Muscle of leg (tissue), 16 donors: ENCODE measurements at places on chromosomes 2 and 18. TPM values are rescaled to one million over a fixed set of nuclear protein-coding genes. Genes with fewer than 3 reads are reported as not detected.
A peak's percentile ranks its signal among the peaks of the same experiment; 100 is the strongest.

- H3K27me3 ChIP-seq, result peaks cover 6% of the 10 kb centered on the region
- DNase-seq, result peak; percentile 9
- no peaks in the 10 kb centered on the region for H3K36me3 ChIP-seq
- H3K4me1 ChIP-seq, result peaks cover 61% of the 10 kb centered on the region
Measured at GRCh38 chr18:77166523-77166922, 33.9 kb upstream of the MBP start.

GRCh38 chr2:64568836-64569235, 44.7 kb downstream of the AFTPH start:
- no peaks in the 10 kb centered on the region for H3K27me3 ChIP-seq
- no peak overlapping the region for H3K4me3 ChIP-seq
- H3K27ac ChIP-seq, result no peak overlapping the region
- DNase-seq, result no peak
- peaks cover 12% of the 10 kb centered on the region for H3K36me3 ChIP-seq

- no peak overlapping the region for H3K4me3 ChIP-seq
- H3K27me3 ChIP-seq, result no peaks in the 10 kb centered on the region
- peaks cover 28% of the 10 kb centered on the region for H3K36me3 ChIP-seq
- H3K27ac ChIP-seq, result no peak overlapping the region
- no peak for DNase-seq
Measured at GRCh38 chr2:64093341-64093740, 50.9 kb downstream of the PELI1 start.

DNA sequence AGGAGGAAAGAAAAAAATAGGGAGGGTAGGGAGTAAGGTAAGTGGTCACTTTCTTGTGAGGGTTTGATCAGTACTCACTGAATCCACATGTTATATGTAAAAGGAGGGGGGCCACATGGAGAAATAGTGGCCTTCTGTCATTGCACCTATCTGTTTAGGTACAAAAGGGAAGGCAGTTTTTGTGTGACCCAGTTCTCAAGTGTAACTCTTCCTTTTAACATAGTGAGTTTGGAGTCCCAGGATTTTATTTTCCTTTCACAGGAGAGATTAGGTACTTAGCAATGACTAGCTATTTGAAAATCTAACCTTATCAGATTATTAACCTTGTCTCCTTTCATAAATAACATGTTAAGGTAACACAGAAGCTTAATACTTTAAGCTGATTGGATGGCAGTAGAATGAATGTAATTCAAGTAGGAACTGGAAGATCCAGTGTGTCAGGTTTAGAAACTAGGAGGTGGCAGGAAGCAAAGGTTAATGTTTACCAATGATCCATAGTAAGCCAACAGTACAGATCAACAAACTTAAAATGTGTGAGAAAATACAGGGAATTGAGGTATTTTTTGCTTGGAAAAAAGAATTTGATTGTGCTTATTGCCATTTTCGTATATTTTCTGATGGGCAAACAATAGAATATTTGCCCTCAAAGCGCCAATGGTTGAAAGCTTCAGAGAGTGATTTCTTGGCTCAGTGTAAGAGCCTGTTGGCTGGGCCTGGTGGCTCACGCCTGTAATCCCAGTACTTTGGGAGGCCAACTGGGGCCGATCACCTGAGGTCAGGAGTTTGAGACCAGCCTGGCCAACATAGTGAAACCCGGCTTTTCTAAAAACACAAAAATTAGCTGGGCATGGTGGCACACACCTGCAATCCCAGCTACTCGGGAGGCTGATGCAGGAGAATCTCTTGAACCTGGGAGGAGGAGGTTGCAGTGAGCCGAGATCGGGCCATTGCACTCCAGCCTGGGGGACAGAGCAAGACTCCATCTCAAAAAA, 11.3 kb downstream of the HNMT start:
- no peaks in the 10 kb centered on the region for H3K4me1 ChIP-seq
- no peak overlapping the region for H3K27ac ChIP-seq
- DNase-seq, result no peak
- H3K36me3 ChIP-seq, result no peaks in the 10 kb centered on the region
- no peaks in the 10 kb centered on the region for H3K27me3 ChIP-seq

Gene SCN7A
- total RNA-seq, result 57.8 TPM

DNA sequence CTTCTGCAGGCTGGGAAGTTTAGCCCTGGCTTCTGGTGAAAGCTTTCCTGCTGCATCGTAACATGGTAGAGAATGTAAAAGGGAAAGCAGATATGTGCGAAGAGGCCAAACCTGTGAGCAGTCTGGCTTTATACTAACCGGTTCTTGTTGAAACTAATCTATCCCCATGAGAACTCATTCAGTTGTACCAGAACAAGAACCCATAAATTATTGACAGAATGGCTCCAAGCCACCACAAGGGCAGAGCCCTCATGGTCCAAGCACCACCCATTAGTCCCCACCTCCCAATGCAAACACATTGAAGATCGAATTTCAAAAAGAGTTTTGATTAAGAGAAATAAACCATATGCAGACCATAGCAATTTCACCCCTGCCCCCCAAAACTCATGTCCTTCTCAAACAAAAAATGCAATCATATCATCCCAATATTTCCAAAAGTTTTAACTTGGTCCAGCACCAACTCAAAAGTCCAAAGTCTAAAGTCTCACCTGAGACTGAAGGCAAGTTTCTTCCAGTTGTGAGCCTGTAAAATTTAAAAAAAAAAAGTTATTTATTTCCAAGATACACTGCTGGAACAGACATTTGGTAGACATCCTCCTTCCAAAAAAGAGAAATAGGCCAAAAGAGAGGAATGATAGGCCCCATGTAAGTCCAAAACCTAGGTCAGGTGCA, 318.9 kb downstream of the CNTNAP5 start:
- H3K4me3 ChIP-seq, result no peak overlapping the region
- H3K36me3 ChIP-seq, result no peaks in the 10 kb centered on the region
- no peak overlapping the region for H3K27ac ChIP-seq
- H3K27me3 ChIP-seq, result no peaks in the 10 kb centered on the region
- no peaks in the 10 kb centered on the region for H3K4me1 ChIP-seq
- DNase-seq, result no peak

Gene CCDC150
- total RNA-seq, result 4.6 TPM

- no peak for DNase-seq
- no peaks in the 10 kb centered on the region for H3K36me3 ChIP-seq
- no peak overlapping the region for H3K4me3 ChIP-seq
Measured at GRCh38 chr2:196963043-196963442, 36.5 kb upstream of the PGAP1 start.

Gene FBXO36
- 2.8 TPM for total RNA-seq

Gene DES
- total RNA-seq, result 2,854 TPM

Gene GALNT1
- 96.6 TPM for total RNA-seq

Gene GIGYF2
- 49.4 TPM for total RNA-seq

DNA sequence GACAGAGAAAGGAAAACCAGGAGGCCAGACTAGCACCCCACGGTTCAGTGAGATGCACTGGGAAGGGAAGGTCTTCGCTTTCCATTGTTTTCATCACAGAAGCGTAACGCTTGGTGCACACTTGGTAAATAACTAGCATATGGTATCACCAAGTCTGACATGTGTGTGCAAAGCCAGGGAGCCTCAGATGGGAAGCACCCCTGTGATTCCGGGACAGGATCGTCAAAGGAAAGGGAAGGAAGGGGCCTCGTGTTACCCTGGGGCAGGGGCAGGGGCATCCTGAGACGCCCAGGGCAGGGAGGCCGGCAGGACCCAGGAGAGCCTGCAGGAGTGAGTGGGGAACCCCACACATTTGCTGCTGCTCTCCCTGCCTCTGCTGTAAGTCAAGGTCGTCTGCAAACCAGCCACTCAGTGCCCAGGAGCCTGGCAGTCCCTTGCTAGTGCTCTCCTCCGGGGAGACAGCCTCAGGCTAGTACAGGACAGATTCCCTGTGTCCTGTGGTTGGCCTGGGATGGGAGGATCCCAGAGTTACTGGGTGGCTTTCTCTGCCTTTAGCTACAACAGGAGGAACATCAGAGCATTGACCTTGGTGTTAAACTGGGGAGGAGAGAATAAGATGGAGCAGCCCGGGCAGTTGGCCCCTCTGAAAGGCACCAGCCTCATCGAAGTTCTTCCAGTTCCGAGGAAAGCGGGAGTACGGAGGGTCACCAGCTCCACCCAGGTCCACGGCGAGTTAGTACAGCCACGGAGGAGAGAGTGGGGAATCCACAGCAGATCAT, 192.5 kb downstream of the NDUFA10 start:
- peaks cover 31% of the 10 kb centered on the region for H3K4me1 ChIP-seq
- H3K4me3 ChIP-seq, result no peak overlapping the region

DNA sequence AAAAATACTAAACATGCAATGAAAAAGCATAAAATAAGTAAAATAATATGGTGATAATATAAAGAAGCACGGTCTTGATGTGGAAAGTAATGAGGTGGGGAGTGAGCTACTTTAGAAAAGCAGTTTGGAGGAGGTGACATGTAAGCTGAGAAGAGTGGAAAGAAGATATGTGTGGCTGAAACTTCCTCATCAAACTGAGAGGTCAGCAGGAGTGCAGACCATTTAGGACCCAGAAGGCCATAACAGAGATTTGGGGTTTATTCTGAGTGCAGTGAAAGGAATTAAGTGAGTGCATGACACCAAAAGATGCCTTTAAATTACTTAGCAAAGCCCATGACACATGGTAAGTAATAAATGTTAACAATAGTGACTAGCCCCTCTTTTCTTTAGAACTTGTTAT, 24.4 kb upstream of the TMEM182 start:
- H3K27me3 ChIP-seq, result no peaks in the 10 kb centered on the region
- no peak for DNase-seq
- peaks cover 15% of the 10 kb centered on the region for H3K4me1 ChIP-seq

GRCh38 chr2:188279093-188279445, 12.6 kb upstream of the GULP1 start:
- H3K27me3 ChIP-seq, result no peaks in the 10 kb centered on the region
- DNase-seq, result no peak
- no peaks in the 10 kb centered on the region for H3K4me1 ChIP-seq

DNA sequence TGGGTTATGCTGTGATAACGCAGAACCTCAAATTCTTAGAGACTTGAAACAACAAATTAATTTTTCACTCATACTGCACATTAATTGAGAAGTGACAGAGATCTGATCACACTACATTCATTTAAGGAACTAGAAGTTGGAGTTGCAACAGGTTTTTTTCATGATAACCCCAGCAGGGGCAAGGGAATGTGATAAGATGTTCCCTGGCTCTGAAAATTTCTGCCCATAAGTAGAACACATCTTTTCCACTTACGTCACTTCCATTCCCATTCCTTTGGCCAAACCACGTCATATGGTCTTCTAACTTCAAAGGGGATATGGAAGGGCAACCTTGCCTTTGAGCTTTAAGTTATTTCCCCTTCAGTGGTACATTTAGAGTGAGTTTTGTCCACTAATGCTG, 29.7 kb upstream of the PSME4 start:
- H3K27ac ChIP-seq, result no peak overlapping the region
- H3K36me3 ChIP-seq, result no peaks in the 10 kb centered on the region
- H3K4me3 ChIP-seq, result no peak overlapping the region
- no peak for DNase-seq

DNA sequence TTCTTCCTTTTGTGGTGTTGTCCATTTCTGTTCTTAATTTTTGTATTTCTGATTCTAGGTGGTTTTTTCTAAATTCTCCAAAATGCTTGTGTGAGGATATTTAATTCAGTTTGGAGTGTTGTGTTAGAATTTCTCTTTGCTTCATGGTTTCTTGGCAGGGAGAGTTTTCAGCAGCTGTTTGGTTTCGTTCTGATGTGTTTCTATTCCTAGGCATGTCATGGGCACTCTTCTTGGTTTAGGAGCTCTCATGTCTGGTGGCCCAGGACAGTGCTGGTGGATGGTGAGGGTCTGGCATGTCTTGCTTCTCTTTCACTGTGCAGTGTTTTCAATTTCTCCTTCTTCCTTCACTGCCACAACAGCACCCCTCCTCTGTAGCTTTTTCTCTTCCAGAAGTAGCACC, 52.9 kb downstream of the OSBPL6 start:
- peak overlapping the region; percentile 65 for H3K27ac ChIP-seq
- DNase-seq, result peak; percentile 75
- no peaks in the 10 kb centered on the region for H3K36me3 ChIP-seq
- H3K4me3 ChIP-seq, result no peak overlapping the region
- H3K27me3 ChIP-seq, result no peaks in the 10 kb centered on the region

GRCh38 chr2:192546565-192546964, 351.8 kb upstream of the TMEFF2 start:
- H3K27me3 ChIP-seq, result no peaks in the 10 kb centered on the region
- H3K4me1 ChIP-seq, result no peaks in the 10 kb centered on the region
- DNase-seq, result no peak
- H3K4me3 ChIP-seq, result no peak overlapping the region

DNA sequence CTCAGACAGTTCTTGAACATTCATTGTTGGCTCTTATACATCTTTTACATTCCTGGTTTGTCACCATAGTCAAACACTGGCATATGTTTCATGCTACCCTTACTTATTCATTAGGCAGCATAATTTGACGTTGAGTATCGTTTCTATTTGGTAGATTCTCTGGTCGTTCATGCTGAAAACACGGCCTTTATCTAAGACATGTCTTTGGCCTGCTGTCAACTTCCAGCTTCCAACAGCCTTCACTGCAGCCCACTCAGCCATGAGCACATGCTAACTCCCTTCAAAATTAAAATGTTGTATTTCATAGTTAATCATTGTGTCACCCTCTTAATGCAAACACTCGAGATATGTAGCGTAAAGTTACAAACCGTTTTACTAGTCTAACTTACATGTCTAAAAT, 493.0 kb upstream of the NRP2 start:
- DNase-seq, result no peak
- no peak overlapping the region for H3K27ac ChIP-seq
- peaks cover 5% of the 10 kb centered on the region for H3K36me3 ChIP-seq
- H3K4me1 ChIP-seq, result peaks cover 2% of the 10 kb centered on the region

GRCh38 chr2:1132328-1132969, 181.8 kb downstream of the SNTG2 start:
- H3K27ac ChIP-seq, result no peak overlapping the region
- H3K4me3 ChIP-seq, result no peak overlapping the region
- no peaks in the 10 kb centered on the region for H3K36me3 ChIP-seq
- H3K27me3 ChIP-seq, result no peaks in the 10 kb centered on the region

Gene KIAA2012
- total RNA-seq, result 0.31 TPM

DNA sequence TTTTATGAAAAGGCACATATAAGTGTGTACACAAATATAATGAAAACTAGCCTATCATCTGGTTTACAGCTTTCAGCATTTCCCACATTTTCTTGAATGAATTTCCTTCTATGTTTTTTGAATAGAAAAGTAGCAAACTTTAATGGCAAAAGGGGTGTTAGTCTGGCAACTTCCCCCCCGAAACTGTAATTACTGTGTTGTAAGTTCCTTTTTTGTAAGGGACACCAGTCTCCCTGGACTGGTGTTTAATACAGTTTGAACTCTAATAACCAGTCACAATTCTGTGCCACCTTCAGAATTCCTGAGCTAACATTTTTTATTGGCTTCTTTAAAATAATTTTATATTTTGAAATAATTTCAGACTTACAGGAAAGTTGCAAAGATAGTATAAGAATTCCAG, 94.2 kb downstream of the ACSL3 start:
- no peaks in the 10 kb centered on the region for H3K36me3 ChIP-seq
- H3K27me3 ChIP-seq, result no peaks in the 10 kb centered on the region
- DNase-seq, result no peak
- H3K4me3 ChIP-seq, result no peak overlapping the region
- no peaks in the 10 kb centered on the region for H3K4me1 ChIP-seq
- H3K27ac ChIP-seq, result no peak overlapping the region

- H3K4me1 ChIP-seq, result peaks cover 10% of the 10 kb centered on the region
- H3K36me3 ChIP-seq, result no peaks in the 10 kb centered on the region
- DNase-seq, result peak; percentile 34
- H3K27me3 ChIP-seq, result peaks cover 4% of the 10 kb centered on the region
- H3K27ac ChIP-seq, result no peak overlapping the region
Measured at GRCh38 chr18:80246445-80247392, 595 bp downstream of the PARD6G start.

- no peaks in the 10 kb centered on the region for H3K27me3 ChIP-seq
- H3K4me3 ChIP-seq, result no peak overlapping the region
- no peak for DNase-seq
- no peak overlapping the region for H3K27ac ChIP-seq
- no peaks in the 10 kb centered on the region for H3K36me3 ChIP-seq
Measured at GRCh38 chr18:13545514-13545913, 180.8 kb downstream of the FAM210A start.
